ENCODE measurements at places on chromosomes 3 and 15. TPM values are rescaled to one million over a fixed set of nuclear protein-coding genes. Genes with fewer than 3 reads are reported as not detected.

DNA sequence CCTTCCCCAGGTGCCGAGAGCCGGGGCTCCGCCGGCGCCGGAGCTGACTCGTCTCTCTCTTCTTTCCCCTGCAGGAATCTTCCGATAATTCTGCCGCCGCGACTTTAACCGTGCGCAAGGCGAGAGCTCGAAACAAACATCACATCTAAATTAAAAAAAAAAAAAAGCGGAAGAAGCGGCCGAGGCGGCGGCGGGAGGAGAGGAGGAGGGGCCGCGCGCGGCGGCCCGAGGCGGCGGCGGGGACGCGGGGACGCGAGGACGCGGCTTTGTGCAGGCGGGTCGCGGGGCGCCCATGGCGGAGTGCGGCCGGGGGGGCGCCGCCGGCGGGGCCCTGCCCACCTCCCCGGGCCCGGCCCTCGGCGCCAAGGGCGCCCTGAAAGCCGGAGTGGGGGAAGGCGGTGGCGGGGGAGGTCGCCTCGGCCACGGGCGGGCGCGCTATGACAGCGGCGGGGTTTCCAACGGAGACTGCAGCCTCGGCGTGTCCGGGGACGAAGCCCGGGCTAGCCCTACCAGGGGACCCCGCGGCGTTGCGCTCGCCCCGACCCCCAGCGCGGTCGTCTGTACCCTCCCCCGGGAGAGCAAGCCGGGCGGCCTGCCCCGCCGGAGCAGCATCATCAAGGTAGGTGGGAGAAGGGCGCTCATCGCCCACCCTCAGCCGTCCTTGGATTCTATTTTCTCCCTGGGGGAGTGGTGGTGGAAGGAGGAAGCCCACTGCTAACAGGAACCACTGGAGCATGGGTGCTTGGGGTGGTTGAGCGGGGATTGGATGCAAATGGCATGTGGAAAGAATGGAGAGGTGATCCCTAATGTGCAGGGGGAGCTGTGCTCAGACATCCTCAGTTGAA lies at the start of gene PLCL2:
PLCL2 (plus strand) TSS at position 208 of the 845 bp plus-strand sequence; CDS start at position 293, 85 bp downstream.
- H3K4me1 ChIP-seq = peaks cover 59% of the 10 kb centered on the region
- H3K36me3 ChIP-seq = no peaks in the 10 kb centered on the region
- H3K27ac ChIP-seq = peak within 1 kb of the TSS; percentile 98
- peak; percentile 58 for DNase-seq
- no peaks in the 10 kb centered on the region for H3K27me3 ChIP-seq
- H3K4me3 ChIP-seq = peak within 1 kb of the TSS; percentile 91

GRCh38 chr3:27930052-27930602 lies 208.0 kb upstream of the EOMES start:
- H3K4me1 ChIP-seq = no peaks in the 10 kb centered on the region
- no peak overlapping the region for H3K27ac ChIP-seq
- no peaks in the 10 kb centered on the region for H3K36me3 ChIP-seq
- no peak for DNase-seq

- no peak overlapping the region for H3K4me3 ChIP-seq
- DNase-seq = no peak
- H3K27ac ChIP-seq = no peak overlapping the region
- no peaks in the 10 kb centered on the region for H3K27me3 ChIP-seq
- peaks cover 8% of the 10 kb centered on the region for H3K4me1 ChIP-seq
Measured at GRCh38 chr3:99644746-99645145, 6.4 kb downstream of the COL8A1 start.

GRCh38 chr15:90063770-90064247 lies 38.5 kb downstream of the IDH2 start:
- peak; percentile 44 for DNase-seq
- H3K4me1 ChIP-seq = peaks cover 37% of the 10 kb centered on the region
- no peak overlapping the region for H3K27ac ChIP-seq
- H3K27me3 ChIP-seq = no peaks in the 10 kb centered on the region
- H3K36me3 ChIP-seq = peaks cover 13% of the 10 kb centered on the region

DNA sequence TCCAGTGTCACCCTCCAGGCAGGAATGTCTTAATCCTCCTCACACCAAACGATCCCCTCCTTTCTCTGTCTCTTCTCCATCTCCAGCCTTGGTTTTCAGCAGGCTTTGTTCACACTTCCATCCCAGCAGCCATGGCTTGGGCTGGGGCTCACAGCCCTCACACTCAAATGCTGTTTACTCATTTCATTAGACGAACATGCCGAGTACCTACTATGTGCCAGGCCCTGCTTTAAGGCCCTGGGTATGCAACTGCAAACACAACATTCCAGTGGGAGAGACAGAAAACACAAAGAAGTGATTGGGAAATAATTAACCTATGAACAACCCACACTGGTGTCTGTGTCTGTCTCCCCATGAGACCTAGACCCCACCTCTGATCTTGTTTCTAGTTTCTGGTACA lies 43.9 kb downstream of the LYZL4 start:
- H3K4me3 ChIP-seq = no peak overlapping the region
- DNase-seq = no peak
- no peaks in the 10 kb centered on the region for H3K36me3 ChIP-seq
- H3K27me3 ChIP-seq = no peaks in the 10 kb centered on the region
- H3K4me1 ChIP-seq = peaks cover 10% of the 10 kb centered on the region

GRCh38 chr15:38187630-38188313 lies 64.9 kb upstream of the SPRED1 start:
- H3K4me1 ChIP-seq = no peaks in the 10 kb centered on the region
- H3K27ac ChIP-seq = no peak overlapping the region
- H3K36me3 ChIP-seq = no peaks in the 10 kb centered on the region
- H3K27me3 ChIP-seq = peaks cover 3% of the 10 kb centered on the region
- H3K4me3 ChIP-seq = no peak overlapping the region

GRCh38 chr3:191170097-191170496 lies 28.9 kb upstream of the OSTN start:
- no peaks in the 10 kb centered on the region for H3K27me3 ChIP-seq
- no peaks in the 10 kb centered on the region for H3K4me1 ChIP-seq
- no peak overlapping the region for H3K27ac ChIP-seq
- H3K36me3 ChIP-seq = no peaks in the 10 kb centered on the region
- no peak for DNase-seq

- peak overlapping the region; percentile 1 for H3K27ac ChIP-seq
- H3K36me3 ChIP-seq = no peaks in the 10 kb centered on the region
- no peak overlapping the region for H3K4me3 ChIP-seq
- no peaks in the 10 kb centered on the region for H3K27me3 ChIP-seq
Measured at GRCh38 chr3:128805772-128806171, 73.6 kb upstream of the ACAD9 start.

- no peaks in the 10 kb centered on the region for H3K27me3 ChIP-seq
- no peaks in the 10 kb centered on the region for H3K4me1 ChIP-seq
- no peaks in the 10 kb centered on the region for H3K36me3 ChIP-seq
- no peak for DNase-seq
- H3K4me3 ChIP-seq = no peak overlapping the region
- H3K27ac ChIP-seq = no peak overlapping the region
Measured at GRCh38 chr3:101876142-101876541, 26.8 kb downstream of the NFKBIZ start.

- H3K27ac ChIP-seq = no peak overlapping the region
- no peaks in the 10 kb centered on the region for H3K36me3 ChIP-seq
Measured at GRCh38 chr15:67784090-67784781, 41.1 kb upstream of the SKOR1 start.

Gene RPL35A
- 856 TPM for total RNA-seq

Gene STRIT1
- total RNA-seq = 0.80 TPM

Gene OR5H2
- not detected for total RNA-seq

All from heart right ventricle (tissue), 16 donors.